ENCODE measurements at places on chromosomes 6 and 20. TPM values are rescaled to one million over a fixed set of nuclear protein-coding genes. Genes with fewer than 3 reads are reported as not detected.

DNA sequence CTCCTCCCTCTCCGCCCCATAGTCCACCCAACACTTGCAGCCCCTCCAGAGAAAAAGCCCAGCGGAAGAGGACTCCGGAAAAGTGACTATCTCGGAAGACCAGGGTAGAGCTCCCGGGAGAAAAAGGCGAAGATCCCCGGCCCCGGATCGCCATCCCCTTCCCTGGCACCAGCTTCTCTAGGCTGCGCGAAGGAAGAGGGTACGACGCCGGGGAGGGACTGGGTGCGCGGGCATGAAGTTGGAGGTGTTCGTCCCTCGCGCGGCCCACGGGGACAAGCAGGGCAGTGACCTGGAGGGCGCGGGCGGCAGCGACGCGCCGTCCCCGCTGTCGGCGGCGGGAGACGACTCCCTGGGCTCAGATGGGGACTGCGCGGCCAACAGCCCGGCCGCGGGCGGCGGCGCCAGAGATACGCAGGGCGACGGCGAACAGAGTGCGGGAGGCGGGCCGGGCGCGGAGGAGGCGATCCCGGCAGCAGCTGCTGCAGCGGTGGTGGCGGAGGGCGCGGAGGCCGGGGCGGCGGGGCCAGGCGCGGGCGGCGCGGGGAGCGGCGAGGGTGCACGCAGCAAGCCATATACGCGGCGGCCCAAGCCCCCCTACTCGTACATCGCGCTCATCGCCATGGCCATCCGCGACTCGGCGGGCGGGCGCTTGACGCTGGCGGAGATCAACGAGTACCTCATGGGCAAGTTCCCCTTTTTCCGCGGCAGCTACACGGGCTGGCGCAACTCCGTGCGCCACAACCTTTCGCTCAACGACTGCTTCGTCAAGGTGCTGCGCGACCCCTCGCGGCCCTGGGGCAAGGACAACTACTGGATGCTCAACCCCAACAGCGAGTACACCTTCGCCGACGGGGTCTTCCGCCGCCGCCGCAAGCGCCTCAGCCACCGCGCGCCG, 822 bp downstream of the FOXQ1 start:
- no peak for DNase-seq

DNA sequence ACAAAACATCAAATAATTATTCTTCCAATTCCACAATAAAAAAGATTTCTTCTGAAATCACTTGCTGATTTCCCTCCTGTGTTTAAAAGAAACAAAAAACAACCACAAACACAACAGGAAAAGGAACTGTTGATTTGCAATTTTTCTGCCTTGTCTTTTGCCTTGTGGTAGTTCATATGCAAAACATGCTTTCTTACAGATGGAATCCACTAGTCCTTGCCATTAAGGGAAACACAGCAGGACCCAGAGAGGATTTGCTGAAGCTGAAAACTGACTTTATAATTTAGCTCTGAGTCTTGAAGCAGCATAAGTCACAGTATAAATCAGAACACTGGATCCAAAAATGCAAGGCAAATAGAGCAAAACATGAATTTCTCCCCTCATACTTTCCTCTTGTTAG, 328.8 kb downstream of the PHF3 start:
- no peak for DNase-seq

DNA sequence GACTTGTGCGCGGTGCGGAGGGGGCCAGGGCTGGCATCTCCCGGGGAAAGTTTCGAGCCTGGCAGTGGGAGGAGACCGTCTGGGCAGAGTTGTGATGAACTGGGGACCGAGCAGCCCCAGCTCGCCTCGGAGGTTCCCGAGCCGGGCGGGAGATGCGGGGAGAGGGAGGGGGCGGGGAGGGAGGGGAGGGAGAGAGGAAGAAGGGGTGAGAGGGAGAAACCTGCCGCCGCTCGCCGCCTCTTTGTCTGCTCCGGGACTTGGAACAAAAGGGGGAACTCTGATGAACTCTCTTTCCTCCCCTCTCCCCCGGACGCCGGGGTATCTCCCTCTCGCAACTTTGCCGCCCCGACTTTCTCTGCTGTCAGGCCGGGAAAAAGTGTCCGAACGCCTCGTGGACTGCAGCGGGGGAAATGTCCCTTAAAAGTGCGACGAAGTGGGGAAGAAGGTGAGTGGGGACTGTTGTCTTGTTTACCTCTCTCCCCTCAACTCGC, 72.7 kb downstream of the SOX4 start:
- DNase-seq: no peak

DNA sequence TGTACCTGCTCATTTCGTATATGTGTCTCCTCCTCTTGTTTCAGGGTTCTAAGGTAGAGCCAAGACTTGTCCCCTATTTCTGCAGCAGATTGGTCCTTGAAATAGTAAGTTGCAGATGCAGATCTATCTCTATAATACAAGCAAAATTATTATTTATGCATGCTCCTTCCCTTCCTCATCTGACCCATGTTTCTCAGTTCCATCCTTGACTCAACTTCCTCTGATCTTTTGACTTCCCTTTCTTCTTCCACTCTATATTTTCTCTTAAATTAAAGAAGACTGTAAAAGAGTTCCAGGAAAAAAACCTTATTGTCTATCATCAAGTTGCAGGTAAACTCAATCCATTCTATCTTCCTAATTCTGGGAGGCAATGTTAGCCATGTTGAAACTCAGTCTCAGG, 23.7 kb downstream of the PLA2G7 start:
- no peak for DNase-seq

Gene NINL
- 0.66 TPM for total RNA-seq

Gene TRIM15
- not detected for total RNA-seq

DNA sequence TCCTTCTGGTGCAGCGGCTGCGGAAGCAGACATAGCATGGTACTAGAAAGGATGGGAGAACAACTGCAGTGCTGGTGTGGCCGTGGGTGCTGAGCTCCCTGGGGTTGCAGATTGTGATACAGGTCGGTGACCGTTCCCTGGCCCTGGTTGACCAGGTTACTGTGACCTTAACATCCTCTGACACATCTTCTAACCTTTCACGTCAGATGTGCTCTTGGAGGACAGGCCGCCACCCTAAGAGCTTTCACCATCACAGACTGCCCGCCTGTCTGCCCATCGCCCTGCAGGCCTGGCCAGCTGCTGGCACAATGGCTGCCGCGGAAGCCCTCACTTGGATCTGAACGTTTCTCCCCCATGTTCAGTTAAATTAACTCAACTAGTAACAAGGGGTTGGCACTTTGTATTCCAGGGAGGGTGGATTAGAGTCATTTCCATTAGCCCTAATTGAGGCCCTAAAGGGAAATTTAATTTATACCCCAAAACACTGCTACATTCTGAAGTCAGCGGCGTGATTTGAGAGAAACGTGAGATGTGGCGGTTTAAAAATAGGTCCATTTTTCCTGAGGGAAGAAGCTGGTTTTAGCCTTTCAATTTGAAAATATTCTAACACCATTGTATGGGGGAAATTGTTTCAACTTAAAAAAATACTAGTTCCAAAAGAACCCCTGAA, 443.9 kb upstream of the CDH4 start:
- no peak for DNase-seq

GRCh38 chr6:122663981-122664380, 53.8 kb downstream of the PKIB start:
- DNase-seq: no peak

DNA sequence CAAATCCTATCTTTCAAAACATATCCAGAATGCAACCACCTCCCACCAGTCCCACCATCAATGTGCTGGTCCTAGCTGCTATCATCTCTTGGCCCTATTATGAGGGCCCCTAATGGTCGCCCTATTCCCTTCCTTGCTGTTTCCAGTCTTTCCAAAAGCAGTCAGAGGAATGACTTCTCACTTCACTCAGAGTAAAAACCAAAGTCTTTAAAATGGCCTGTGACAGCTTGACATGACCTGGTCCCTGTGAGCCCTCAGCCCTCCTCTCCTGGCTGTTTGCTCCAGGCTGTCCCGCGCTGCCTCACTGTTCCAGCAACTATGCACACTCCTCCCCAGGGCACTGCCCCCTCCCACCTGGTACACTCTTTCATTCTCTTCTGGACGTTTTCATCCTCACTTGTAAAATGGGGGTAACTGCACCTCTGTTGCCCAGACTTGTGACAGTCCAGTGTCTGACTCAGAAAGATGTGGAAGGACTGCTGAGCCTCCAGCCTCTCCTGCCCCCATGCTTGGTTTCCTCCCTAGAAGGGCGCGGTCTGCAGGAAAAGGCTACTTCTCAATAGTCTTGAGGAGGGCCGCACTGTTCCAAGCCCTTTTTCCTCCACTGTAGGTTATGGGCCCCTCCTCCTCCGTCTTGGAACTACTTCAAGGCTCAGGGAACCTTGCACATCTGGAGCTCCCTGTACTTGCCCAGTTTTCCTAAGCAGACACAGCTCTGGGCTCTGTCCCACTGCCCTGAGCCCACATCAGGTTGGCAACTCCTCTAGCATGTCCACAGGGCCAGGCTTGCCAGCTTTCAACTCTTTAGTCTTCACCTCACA, 64.7 kb downstream of the MYH7B start:
- no peak for DNase-seq

Gene GJA1
- total RNA-seq: 0.65 TPM

Gene RRP36
- 98.1 TPM for total RNA-seq

- no peak for DNase-seq
These were observed 35.3 kb downstream of the EYA2 start for GRCh38 chr20:46929902-46930301.

DNA sequence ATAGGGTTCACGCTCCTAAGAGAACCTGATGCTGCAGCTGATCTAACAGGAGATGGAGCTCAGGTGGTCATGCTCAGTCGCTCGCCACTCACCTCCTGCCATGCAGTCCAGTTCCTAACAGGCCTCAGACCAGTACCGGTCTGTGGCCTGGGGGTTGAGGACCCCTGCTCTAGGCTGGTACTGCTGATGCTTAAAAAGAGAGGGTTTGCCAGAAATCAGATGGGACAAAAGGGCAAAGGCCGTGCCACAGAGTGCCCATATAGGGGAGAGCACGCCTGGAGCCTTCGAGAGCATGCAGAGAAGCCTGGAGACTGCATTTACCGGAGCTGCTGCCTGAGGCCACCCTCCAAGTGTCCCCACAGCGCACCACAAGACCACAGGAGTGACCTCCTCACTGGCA, 75.5 kb downstream of the PTPN1 start:
- DNase-seq: no peak

GRCh38 chr6:106430466-106430865, 69.9 kb downstream of the CRYBG1 start:
- no peak for DNase-seq

- DNase-seq: peak; percentile 22
These were observed 719 bp upstream of the EDN1 start for GRCh38 chr6:12289365-12289919.

Gene IYD
- total RNA-seq: 0.03 TPM

Data from activated T-cell treated with anti-CD3 and anti-CD28 coated beads, Interleukin-2, amount 50 U/mL, for 4 hours (primary cell).